ENCODE measurements at places on chromosomes 16 and 17.

- H3K36me3 ChIP-seq = no peaks in the 10 kb centered on the region
- H3K27me3 ChIP-seq = no peaks in the 10 kb centered on the region
- H3K4me3 ChIP-seq = no peak overlapping the region
- H3K27ac ChIP-seq = peak overlapping the region; percentile 23
These were observed 23.7 kb downstream of the CDH1 start for GRCh38 chr16:68760671-68761275.

DNA sequence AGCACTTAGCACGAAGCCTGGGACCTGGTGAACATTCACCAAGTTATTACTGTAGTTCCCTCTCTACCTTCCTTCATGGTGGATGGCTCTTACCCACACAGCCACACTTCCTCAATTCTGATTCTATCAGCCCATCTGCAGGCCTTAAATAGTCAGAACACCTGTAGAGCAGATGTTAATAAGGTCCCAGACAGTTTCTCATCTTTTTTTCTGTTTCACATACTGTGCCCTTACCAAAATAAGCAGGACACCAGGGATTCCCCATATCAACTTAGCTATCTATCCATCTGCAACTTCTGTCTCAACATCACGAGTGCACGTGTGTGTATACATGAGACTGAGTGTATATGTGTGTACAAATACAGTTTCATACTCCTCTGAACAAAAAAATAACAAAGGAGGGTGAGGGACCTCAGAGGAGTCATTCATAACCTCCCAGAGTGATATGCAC lies 2.8 kb downstream of the RECQL5 start:
- H3K4me1 ChIP-seq = peaks cover 10% of the 10 kb centered on the region
- no peak overlapping the region for H3K4me3 ChIP-seq
- H3K27ac ChIP-seq = no peak overlapping the region
- no peaks in the 10 kb centered on the region for H3K36me3 ChIP-seq

DNA sequence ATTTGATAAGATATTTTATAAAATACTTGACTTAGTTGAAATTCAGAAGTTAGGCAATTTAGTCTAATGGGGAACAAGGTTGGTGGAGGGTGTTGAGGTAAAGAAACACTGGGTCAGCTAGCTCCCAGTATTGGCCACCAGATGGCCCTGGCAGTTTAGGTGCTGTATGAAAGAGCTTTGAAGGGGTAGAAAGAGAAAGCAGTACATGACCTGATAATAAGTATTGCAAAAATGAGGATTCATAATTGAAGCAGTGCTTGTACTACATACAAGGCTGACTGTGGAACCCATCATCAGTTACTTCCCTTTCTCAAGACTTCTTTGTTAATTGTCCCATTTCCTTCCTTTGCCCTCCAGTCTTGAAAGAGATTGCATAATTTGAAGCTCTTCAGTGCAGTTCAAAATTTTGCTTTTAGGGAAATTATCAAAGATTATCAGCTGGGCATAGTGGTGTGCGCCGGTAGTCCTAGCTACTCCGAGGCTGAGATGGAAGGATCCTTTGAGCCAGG lies 29.4 kb downstream of the TANC2 start:
- no peaks in the 10 kb centered on the region for H3K27me3 ChIP-seq
- no peaks in the 10 kb centered on the region for H3K4me1 ChIP-seq
- no peaks in the 10 kb centered on the region for H3K36me3 ChIP-seq
- no peak overlapping the region for H3K4me3 ChIP-seq
- DNase-seq = peak; percentile 31
- H3K27ac ChIP-seq = no peak overlapping the region

- H3K36me3 ChIP-seq = no peaks in the 10 kb centered on the region
- H3K4me1 ChIP-seq = no peaks in the 10 kb centered on the region
- H3K27ac ChIP-seq = no peak overlapping the region
- no peak overlapping the region for H3K4me3 ChIP-seq
These were observed 26.7 kb upstream of the PMP22 start for GRCh38 chr17:15291674-15292361.

- no peaks in the 10 kb centered on the region for H3K27me3 ChIP-seq
- peaks cover 16% of the 10 kb centered on the region for H3K4me1 ChIP-seq
- H3K27ac ChIP-seq = no peak overlapping the region
- no peaks in the 10 kb centered on the region for H3K36me3 ChIP-seq
These were observed 34.7 kb upstream of the CLEC18A start for GRCh38 chr16:69916462-69916861.

GRCh38 chr16:67269766-67270165 lies 9.6 kb upstream of the PLEKHG4 start:
- H3K27ac ChIP-seq = no peak overlapping the region
- H3K4me1 ChIP-seq = no peaks in the 10 kb centered on the region
- no peak overlapping the region for H3K4me3 ChIP-seq
- no peak for DNase-seq
- H3K36me3 ChIP-seq = no peaks in the 10 kb centered on the region
- no peaks in the 10 kb centered on the region for H3K27me3 ChIP-seq

DNA sequence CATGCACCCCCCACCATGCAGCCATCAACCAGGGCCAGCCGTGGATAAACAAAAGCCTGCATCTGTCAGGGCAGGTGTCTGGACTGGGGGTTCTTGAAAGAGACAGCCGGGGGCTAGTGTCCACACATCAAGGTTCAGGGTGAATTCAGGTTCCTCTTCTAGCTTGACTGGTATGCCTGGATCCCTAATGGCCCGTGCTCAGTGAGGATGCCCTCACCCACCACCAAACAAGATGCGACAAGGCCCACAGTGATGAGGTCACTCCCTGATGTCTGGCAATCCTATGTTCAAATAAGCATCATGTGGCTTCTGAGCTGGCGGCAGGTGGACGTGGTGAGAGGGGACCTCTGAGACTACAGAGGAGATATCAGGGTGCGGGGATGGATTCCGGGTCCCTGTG lies 64.6 kb downstream of the GOSR1 start:
- no peak overlapping the region for H3K4me3 ChIP-seq
- no peaks in the 10 kb centered on the region for H3K36me3 ChIP-seq
- no peaks in the 10 kb centered on the region for H3K4me1 ChIP-seq
- no peak overlapping the region for H3K27ac ChIP-seq

DNA sequence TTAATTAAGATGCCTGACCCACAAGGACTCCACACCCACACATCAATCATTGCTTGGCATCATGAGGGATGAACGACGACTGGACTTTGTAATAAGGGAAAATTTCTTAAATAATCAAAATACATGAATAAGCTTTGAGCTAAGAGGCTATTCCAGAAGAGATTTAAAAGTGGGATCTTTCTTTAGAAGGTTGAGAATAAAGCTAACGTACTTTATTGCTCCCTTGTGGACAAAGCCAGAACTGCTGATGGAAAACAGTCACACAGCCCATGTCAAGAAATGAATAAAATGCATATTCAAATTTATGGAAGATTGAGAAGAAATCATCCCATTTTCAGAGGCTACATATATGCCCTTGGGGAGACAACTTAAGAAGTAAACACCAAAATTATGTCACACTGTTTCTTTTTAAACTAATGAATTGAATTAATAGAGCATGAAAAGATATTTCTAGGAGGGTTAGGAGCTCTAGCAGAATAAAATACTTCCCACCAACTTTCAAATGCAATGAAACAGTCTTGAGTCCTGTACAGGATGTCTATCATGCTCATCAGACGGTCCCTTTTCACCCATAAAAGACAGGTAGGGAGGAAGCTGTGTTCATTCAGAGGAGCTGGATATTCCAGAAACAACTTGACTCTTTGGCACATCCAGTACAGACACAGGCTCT lies 60.2 kb upstream of the PHOSPHO1 start:
- no peaks in the 10 kb centered on the region for H3K27me3 ChIP-seq
- DNase-seq = peak; percentile 53
- no peak overlapping the region for H3K27ac ChIP-seq
- H3K4me1 ChIP-seq = no peaks in the 10 kb centered on the region
- H3K36me3 ChIP-seq = no peaks in the 10 kb centered on the region
- H3K4me3 ChIP-seq = no peak overlapping the region

GRCh38 chr16:79768276-79768970 lies 167.9 kb upstream of the MAF start:
- no peaks in the 10 kb centered on the region for H3K27me3 ChIP-seq
- H3K4me1 ChIP-seq = peaks cover 43% of the 10 kb centered on the region
- peak overlapping the region; percentile 94 for H3K27ac ChIP-seq
- peak overlapping the region; percentile 10 for H3K4me3 ChIP-seq
- no peaks in the 10 kb centered on the region for H3K36me3 ChIP-seq
- no peak for DNase-seq

DNA sequence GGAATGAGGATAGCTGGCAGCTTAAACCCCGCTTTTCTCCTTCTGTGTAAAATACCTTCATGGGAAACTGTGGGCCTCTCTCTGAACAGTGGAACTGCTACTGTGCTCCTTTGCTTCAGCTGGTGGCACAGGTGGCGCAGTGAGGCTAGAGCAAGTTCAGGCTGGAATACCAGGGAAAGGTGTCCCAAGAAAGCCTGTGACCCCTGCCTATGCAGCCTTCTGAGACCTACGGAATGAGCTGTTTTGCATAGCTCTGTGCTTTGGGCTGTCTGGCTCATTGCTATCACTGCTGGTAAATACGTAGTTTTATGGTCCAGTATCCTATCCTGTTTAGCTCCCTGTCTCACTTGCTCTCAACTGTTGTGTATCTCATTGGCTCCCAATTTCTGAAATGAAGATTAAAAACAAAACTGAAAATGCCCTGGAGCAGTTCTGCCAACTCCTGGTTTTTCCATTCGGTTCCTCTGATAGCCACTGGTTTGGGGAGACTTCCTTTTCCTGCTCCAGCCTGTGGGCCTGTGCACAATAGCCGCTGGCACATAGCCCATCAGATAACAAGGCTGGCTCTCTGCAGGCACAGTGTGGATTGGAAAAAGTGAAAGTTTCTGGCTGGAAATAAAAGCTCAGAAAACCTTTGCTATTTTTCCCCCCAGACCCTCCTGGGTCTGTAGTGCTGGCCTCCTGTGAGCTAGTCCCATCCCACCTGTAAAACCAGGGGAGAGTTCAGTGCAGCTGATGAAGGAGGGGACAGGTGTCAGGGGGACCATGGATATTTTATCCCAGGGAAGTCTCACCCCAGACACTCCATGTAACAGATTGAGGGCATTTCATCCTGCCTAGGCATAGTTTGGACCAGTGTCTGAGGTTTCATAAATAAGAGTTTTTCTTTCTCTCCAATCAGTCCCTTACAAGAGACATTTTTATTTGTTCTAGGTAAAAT lies 24.0 kb downstream of the LIMD2 start:
- H3K36me3 ChIP-seq = no peaks in the 10 kb centered on the region
- no peak overlapping the region for H3K4me3 ChIP-seq
- peaks cover 24% of the 10 kb centered on the region for H3K4me1 ChIP-seq
- H3K27me3 ChIP-seq = no peaks in the 10 kb centered on the region
- peak overlapping the region; percentile 63 for H3K27ac ChIP-seq
- peak; percentile 85 for DNase-seq

DNA sequence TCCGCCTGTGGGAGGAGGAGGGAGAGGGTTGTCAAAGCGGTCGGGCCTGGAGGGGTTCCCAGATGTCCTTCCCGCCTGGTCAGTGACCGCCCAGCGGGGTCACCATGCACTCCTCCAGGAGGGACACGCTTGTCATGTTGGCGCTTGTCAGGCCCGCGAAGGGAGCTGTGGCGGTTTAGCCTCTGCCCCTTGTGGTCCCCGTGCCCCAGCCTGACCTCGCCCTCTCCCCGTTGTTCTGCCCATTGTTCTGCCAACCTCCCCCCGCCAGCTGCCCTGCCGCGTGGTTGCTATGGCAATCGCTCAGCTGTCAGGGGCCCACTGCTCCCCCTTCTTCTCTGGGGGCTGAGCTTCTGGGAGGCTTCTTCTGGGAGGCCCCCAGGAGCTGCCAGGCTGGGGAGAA lies 146.4 kb upstream of the CIBAR2 start:
- no peak for DNase-seq
- H3K36me3 ChIP-seq = no peaks in the 10 kb centered on the region
- H3K27me3 ChIP-seq = no peaks in the 10 kb centered on the region
- no peak overlapping the region for H3K27ac ChIP-seq

- H3K27me3 ChIP-seq = no peaks in the 10 kb centered on the region
- H3K4me3 ChIP-seq = no peak overlapping the region
- H3K4me1 ChIP-seq = no peaks in the 10 kb centered on the region
These were observed 235.5 kb downstream of the XYLT1 start for GRCh38 chr16:17235147-17235815.

GRCh38 chr17:42087042-42087701 lies 11.1 kb downstream of the ZNF385C start:
- DNase-seq = no peak
- no peaks in the 10 kb centered on the region for H3K27me3 ChIP-seq
- H3K4me1 ChIP-seq = peaks cover 3% of the 10 kb centered on the region
- H3K27ac ChIP-seq = no peak overlapping the region
- H3K36me3 ChIP-seq = no peaks in the 10 kb centered on the region

- no peaks in the 10 kb centered on the region for H3K27me3 ChIP-seq
- peak within 1 kb of the TSS; percentile 56 for H3K27ac ChIP-seq
- peak; percentile 74 for DNase-seq
- peak within 1 kb of the TSS; percentile 95 for H3K4me3 ChIP-seq
- H3K36me3 ChIP-seq = no peaks in the 10 kb centered on the region
- peaks cover 13% of the 10 kb centered on the region for H3K4me1 ChIP-seq
These were observed at the start of gene ARHGAP23 for GRCh38 chr17:38428112-38428642. Gene ARHGAP23 (plus strand): TSS chr17:38428464. CDS start chr17:38428486, 22 bp downstream.

GRCh38 chr16:62034231-62035114 lies 1.8 kb downstream of the CDH8 start:
- peak overlapping the region; percentile 25 for H3K4me3 ChIP-seq
- H3K36me3 ChIP-seq = no peaks in the 10 kb centered on the region
- DNase-seq = no peak
- H3K27ac ChIP-seq = no peak overlapping the region

GRCh38 chr17:78525511-78526160 lies 51.6 kb downstream of the DNAH17 start:
- no peaks in the 10 kb centered on the region for H3K36me3 ChIP-seq
- no peaks in the 10 kb centered on the region for H3K4me1 ChIP-seq
- no peak overlapping the region for H3K27ac ChIP-seq
- no peaks in the 10 kb centered on the region for H3K27me3 ChIP-seq
- H3K4me3 ChIP-seq = no peak overlapping the region
- no peak for DNase-seq

DNA sequence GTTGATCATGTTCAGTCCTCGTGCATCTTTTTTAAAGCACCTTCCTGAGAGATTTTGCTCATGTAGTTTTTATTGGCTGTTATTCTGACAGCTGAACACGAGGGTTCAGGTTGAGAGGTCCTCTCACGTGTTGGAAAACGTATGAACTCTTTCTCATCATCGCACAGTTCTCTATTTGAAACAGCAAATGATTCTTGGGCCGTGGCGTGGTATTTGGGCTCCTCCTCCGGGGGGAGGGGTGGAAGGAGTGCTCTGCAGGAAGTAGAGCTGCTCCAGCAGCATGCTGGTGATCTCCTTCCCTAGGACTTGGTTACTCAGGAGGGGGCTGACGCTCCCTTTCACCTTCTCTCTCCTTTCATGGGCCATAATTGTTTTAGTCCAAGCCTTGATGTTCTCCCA lies 70.4 kb downstream of the KSR1 start:
- H3K27ac ChIP-seq = peak overlapping the region; percentile 55
- peak; percentile 67 for DNase-seq
- H3K4me3 ChIP-seq = no peak overlapping the region
- H3K36me3 ChIP-seq = no peaks in the 10 kb centered on the region

GRCh38 chr17:60248618-60249289 lies 99.0 kb downstream of the CA4 start:
- no peaks in the 10 kb centered on the region for H3K4me1 ChIP-seq
- H3K27me3 ChIP-seq = no peaks in the 10 kb centered on the region
- no peak for DNase-seq
- H3K36me3 ChIP-seq = no peaks in the 10 kb centered on the region
- peak overlapping the region; percentile 3 for H3K4me3 ChIP-seq

GRCh38 chr17:7576432-7576937 lies 3.0 kb upstream of the CD68 start:
- H3K27me3 ChIP-seq = no peaks in the 10 kb centered on the region
- peaks cover 3% of the 10 kb centered on the region for H3K36me3 ChIP-seq
- peak overlapping the region; percentile 98 for H3K27ac ChIP-seq
- DNase-seq = no peak

Measured in hepatocyte (in vitro differentiated cells).